ENCODE measurements at places on chromosomes 2 and 18.

DNA sequence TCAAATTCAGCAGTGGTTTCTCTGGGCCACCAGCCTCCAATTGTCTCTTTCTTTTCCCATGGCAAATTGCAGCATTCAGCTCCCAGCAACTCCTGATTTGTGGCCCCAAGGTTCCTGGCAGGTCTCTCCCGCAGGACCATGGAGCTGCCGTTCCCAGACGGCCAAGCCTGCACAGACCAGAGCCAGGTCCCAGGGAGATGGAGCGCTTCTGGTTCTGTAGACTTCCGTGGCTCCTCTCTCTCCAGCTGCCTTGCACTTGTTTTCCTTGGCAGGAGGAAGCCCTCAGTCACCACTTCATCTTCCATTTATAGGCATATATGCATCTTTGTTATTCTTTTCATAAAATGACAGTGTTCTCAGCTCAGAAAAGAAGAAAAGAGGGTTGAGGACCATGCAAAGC is 21.7 kb downstream of the TNP1 start:
- DNase-seq, result peak; percentile 62

DNA sequence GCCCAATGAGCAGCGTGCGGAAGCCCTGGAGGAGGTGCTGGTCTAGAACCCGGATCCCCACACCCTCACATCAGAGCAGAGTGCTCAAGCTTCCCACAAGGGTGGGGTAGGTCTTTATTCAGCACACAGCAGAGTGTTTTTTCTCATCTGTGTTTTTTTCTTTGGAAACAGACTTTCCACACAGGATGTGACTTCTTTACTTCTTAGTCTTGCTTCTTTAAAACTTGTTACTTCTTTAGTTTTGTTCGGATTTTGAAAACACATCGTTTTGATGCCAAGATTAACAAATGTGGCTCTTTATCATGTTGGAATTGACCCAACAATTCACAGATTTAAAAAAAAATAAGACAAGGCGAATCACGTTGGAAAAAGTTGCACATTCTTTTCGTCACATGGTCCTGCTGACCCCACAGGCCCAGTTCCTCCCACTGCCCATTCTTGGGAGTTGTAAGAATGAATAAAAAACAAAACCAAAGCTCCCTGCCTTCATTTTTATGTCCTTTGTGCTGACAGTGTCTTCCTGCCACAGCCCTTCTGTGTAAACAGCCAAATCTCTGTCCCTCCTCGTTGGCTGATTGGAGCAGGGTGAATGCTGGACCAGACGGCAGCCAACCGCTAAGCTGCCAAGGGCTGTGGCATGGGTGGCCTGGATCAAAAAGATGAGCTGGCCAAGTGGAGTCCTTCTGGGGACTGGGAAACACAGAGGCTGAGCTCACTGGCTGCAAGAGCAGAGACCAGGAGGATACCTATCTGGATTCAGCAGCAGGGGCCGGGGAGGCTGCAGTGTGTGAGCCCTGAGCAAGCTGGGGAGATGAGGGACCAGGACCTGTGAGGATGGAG is 81.6 kb downstream of the TWIST2 start:
- peak; percentile 85 for DNase-seq

GRCh38 chr2:113219889-113220641 is 46.3 kb downstream of the PSD4 start:
- peak; percentile 58 for DNase-seq

DNA sequence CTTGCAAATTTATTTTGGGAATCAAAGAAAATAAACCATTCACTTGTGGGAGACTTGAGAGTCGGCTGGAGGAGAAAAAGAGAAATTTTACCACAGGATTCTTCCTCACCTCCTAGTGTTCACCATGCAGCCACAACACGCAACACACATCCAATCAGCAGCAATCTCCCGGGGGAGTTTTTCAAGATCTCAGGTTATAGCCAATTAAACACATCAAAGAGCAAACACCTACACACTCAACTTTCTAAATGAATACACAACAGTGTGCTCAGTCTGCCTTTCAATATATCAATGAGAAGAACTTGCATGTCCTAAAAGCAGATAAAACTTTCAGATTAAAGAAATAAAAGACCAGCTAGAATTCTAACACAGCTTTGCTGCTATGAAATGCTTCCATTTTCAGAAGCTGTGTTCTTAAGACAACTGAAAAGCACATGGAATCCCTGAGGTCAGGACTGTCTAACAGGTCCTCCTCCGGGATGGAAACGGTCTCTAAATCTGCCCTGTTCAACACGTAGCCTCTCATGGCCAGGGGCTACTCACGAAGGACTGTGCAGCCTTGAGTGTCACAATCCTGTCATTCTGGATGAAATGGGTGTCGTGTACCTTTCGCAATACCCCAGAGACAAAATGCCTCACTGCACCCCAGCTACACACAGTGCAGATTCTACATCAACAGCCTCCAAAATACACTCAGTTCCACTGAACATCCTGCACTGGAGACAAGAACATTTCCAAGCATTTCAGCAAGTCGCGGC is 84.2 kb downstream of the ZNF516 start:
- DNase-seq, result no peak

DNA sequence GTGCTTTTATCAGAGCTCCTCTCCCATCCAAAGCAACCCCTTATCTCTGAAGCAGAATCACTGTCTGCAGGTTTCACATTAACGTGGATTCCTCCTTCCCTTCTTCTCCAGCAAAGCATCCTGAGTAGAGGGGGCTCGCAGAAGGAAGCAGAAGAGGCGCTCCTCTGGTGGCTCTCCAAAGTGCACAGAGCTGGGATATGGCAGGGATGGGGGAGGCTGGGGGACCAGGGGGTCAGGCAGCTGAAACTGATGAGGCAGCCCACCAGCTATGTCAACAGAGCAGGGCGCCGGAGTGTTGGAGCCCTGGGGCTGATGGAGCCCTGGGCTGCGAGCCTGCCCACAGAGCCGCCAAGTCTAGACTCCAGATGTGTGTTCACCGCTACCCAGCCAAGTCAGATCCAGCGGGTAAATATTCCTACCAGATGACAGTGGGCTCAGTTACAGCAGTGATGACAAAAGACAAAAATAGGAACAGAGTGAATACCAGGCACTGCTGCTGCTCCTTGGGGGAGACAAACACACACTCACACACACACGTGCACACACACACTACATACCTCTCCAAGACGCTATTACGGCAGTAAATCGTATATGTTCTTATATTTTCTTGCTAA is 678.3 kb upstream of the ID2 start:
- peak; percentile 67 for DNase-seq

GRCh38 chr2:201093573-201093972 is 21.8 kb downstream of the NDUFB3 start:
- peak; percentile 36 for DNase-seq

GRCh38 chr2:207819839-207820784 is 50.4 kb upstream of the FZD5 start:
- DNase-seq, result no peak

- no peak for DNase-seq
Observed at GRCh38 chr2:227097495-227098161, 66.4 kb downstream of the COL4A4 start.

DNA sequence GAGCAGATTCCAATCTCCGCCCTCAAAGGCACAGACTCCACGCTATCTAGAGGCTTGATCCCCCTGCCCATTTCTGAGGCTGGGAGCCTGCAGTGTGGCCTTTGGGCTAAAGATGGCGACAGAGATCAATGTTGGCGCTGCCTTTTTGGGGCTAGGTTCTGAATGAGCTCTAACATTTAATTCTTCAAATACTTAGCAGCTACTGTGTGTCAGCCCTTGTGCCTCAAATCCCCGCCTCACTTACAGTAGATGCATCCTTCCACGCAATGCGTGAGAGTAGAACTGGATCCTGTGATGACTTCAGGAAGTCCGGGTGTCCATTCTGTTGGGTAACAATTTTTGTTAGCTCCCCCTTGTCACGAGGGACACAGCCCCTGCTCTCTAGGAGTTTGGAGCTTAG is 12.4 kb downstream of the IL1F10 start:
- peak; percentile 39 for DNase-seq

GRCh38 chr18:73945130-73945792 is 202.4 kb downstream of the FBXO15 start:
- no peak for DNase-seq

DNA sequence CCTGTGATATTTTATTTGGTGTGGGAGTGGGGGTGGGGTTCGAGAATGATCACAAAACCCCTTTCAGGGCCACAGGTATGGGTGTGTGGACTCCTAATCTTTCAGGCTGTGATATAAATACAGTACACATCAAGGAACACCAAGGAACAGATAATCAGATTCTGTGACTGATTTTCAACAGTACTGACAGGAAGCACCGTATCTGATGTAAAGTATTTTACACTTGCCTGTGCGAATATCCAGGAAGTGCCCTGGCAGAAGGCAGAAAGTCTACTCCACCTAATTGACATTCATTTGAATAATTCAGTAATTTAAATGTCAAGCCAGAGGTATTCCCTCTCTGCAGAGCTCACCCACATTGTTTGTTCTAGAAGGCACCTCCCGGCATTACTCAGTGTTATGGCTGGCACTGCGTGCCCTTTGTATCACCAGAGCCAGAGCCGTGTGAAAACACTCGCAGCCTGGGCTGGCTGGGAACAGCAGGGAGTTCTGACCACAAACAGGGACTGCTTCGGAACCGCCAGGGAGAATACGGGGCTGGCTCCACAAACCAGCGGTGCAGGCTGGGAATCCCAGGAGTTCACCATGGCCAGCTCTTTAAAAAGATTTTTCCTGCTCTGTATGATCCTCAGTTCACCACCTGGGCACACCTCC is 91.8 kb downstream of the ACVR1 start:
- DNase-seq, result peak; percentile 68

DNA sequence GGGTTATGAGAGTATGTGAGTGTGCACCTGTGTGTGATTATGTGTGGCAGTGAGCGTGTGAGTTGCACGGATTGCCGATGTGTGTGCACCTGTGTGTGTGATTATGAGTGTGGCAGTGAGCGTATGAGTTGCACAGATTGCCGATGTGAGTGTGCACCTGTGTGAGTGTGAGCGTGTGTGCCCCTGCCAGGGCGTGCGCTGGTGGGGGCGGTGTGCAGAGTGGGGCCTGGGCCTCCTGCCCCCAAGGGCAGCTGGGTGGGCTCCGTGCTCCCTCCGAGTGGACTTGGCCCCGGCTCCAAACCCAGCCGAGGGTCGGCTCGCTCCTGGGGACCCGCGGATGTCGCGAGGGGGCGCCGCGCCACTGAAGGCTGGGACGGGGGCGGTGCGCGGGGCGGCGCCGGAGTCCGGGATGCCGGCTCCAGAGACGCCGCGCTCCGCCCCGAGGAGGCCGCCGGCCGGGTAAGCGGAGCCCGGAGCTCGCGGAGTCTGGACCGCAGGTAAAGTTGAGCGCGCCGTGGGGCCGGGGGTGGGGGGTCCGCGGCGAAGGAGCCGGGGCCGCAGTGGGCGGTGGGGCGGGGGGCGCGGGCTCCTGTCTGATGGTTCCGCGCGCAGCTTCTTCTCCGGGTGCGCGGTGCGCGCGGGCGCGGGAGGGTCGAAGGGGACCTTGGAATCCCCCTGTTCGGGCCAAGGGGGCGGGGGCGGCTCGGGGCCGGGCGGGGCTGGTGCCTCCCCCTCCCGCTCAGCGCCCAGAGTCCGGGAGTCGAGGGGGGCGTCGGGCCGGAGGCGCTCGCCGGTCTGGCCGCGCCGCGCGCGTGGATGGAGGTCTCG is at the start of gene KCNG2:
Gene KCNG2 (plus strand): TSS at position 421 of the 828 bp plus-strand sequence. CDS start 65,730 bp downstream, outside the sequence.
- DNase-seq, result peak; percentile 54

DNA sequence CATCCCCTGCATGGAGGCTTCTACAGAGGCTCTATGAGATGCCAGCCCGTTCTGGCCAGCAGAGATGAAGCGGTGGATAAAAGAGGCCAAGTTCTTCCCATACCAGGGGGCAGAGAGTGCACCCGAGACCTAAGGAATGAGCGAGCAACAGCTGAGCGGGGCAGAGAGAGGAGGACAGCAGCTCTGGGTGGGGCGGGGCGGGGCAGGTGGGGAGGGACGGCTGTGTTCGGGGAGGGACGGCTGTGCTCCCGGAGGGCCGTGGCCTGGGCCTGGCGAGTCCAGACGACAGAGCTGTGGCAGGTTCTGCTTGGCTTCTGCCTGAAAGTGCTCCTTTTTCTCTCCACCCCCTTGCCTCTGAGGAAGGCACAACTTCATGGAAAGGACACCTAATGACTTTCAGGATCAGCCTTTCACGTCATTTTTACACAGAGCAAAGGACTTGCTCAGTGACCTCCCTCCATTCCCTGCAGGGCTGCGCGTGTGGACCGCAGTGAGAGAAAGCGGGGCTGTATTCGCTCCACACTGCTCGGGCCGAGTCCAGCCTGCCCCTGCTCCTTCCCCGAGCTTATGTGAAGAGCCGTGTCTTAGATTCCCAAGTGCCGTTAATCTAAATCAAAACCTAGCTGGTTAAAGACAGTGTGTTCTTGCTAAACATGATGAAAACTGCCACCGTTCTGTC is 232.9 kb downstream of the HDAC4 start:
- no peak for DNase-seq

- DNase-seq, result no peak
Observed at GRCh38 chr2:55371376-55371775, 48.3 kb downstream of the CCDC88A start.

DNA sequence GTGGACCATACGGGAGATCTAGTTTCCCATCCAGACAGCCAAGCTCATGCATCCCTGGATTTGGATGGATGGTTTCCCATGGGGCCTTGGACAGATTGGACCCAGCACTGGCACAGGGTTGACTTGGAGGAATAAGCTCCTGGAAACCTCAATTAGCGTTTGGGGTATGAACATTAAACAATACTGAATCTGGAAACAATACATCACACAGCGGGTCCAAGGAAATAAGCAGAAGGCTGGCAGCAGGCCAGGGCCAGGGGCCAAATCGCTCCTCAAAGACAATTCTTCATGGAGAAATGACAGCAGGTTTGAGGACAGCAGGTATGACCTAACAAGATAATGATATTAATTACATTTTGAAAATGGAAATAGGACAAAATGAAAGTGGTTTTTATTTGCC is 540.6 kb downstream of the RIT2 start:
- DNase-seq, result no peak

- DNase-seq, result peak; percentile 66
Observed at GRCh38 chr2:67256892-67257291, 140.2 kb upstream of the ETAA1 start.
